NCI-H748 treated with DMSO at 0.1 percent for 48 hours (cell line): ENCODE measurements at places on chromosomes 7 and 10.

DNA sequence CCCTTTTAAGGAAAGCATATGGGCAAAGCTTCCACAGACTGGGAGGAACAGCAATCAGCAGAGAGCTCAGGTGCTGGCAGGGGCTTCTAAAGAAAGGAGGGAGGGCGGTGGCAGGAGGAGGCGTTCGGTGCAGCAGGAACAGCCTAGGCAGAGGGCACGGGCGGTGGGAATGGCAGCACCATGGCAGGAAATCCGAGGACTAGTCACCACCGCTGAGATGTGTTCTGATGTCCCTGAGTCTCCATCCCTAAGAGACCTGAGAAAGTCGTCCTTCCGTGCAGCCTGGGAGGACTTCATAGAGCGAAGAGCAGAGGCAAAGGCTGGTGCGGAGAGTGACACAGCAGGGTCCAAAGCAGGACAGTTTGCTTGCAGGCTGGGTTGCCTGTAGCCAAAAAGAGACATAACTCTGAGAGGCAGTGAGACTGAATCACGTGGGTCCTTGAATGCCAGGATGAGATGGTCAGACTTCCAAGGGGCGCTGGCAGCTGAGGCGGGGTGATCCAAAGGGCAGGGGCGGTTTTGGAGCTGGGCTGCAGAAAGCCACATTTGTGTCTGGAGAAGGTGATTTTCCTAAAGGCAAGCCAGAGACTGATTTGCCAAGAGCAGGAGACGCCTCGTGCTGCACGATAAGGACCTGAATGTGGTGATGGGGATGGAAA is 35.8 kb upstream of the GRID1 start:
- DNase-seq, result no peak

- no peak for DNase-seq
Observed at GRCh38 chr7:112500619-112501018, 19.8 kb downstream of the LSMEM1 start.

DNA sequence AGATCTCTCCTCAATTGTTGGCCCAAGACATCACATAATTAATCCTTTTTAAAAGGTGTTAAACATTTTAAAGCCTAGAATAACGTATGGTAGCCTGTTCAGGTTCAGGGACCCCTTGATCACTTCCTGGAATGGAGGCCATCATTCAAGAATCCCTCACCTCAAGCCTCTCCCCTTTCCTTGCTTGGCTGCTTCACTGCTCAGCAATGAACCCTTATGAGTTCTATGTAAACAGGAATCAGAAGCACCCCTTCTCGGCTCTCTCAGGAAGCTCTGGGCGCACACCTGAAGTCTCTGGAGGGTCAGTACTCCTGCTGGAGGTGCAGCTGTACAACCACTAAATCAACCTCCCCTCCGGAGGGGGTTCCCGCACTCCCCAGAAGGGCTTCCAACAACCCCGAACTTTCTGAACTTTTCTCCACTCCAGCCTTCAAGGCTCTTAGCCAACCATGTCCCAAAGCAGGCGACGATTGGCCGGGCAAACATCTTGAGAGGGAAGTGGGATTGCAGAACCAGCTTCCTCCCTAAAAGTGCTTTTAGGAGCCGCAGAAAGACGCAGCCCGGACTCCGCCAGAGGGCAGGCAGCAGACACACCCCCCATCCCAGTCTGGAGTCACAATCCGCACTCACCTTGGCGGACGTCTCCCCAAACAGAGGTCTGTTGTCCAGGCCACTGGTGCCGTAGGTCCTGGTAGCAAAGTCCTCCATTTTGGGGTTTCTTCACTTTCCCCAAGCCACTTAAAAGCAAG is 562 bp downstream of the TMEM243 start:
- DNase-seq, result no peak

DNA sequence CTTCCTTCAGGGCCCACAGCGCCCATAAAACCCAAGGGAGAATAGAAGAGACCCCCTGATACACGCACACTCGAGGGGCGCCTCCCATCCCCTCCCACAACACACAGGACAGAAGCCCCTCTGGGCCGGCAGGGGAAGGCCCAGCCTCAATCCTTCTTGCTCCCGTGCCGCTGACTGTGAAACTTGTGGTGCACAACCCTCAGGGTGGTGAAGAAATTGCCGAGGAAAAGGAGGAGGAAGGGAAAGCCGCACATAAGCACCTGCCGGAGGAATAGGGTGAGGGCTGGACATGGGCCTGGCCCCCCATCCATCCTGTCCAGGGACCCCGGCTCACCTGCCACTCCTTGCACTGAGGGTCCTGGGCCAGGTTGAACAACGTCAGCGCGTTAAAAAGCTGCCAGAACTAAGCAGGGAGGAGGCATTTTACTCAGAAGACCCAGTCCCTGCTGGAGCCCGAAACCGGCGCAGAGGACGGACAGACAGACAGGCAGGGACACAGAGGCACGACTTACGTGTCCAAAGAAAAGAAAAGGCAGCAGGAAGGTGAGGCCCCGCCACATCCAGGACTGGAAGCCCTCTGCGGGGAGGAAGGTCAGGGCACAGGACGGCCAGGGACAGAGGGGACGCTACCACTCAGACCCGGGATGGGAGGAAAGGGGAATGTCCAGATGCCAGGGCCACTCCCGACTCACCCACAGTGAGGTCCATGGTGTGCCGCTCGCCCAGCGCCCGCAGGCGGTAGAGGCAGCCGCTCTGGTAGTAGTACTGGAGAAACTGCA is 7.2 kb downstream of the TMEM120A start:
- DNase-seq, result no peak

DNA sequence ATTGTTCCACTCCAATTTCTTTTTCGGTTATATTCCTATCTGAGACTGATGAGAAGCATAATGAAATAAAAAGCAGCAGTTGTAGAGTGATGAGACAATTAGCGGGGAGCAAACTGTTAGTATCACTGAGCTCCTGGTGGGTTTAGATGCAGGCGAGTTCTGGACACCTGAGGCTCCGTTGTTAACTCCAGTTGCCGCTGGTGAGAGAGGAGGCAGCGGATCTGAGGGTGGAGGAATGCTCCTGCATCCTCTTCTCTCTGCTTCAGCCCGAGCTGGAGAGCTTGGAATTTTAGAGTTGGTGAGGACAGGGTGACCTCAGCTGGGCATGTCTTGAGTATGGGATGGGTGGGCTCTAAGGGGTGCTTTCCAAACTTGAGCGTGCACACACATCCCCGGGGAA is 31.4 kb downstream of the LRMDA start:
- DNase-seq, result no peak

GRCh38 chr10:44993226-44993921 is 7.3 kb upstream of the ZNF22 start:
- DNase-seq, result no peak

- no peak for DNase-seq
Observed at GRCh38 chr7:26370011-26370410, 78.3 kb downstream of the SNX10 start.

GRCh38 chr10:43236176-43236850 is 30.6 kb downstream of the RASGEF1A start:
- DNase-seq, result no peak

DNA sequence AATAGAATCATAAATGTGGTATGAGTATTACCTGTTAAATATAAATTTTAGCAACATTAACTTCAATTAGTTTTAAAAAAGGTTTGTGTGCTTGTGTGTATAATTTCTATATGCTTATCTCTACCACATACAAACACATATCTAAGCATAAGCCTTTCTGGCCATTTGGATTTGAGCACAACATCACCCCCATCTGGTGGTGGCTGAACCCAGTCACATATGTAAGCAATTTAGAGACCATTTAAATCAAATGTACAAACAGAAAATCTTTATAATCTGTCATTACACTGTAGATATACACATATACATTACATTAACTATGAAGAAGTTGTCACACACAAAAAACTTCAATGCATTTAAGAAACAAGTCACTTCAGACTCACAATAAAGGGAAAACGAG is 31.7 kb downstream of the GPR22 start:
- DNase-seq, result no peak

- no peak for DNase-seq
Observed at GRCh38 chr7:143497008-143497795, 19.5 kb downstream of the TAS2R41 start.

DNA sequence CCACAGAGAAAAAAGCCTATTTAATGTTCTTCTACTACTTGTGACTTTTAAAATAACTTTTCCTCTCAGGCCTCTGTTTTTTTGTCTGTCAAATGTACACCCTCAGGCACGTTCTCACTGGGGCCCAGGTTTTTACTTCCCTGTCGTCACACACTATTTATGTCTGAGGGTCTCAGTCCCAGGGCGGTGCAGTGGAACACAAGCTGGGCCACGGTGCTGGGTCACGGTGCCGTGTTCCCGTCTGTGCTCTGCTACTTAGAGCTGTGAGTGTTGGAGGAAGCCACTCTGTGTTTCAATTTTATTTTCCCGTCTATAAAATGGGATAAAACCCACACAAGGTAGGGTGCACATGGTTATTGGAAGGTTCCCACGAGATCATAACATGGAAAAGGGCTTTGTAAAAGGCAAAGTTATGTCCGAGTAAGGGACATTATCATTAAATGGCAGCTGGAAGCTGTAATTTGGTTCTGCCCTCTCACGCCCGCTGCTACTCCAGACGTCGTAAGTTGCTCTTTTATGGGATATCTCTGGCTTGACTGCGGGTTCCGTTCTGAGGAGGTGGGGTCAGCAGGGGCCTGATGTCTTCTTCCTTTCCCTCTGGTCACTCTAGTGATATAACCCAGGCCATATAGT is 25.2 kb downstream of the ZNF775 start:
- DNase-seq, result no peak

- no peak for DNase-seq
Observed at GRCh38 chr7:138228769-138229168, 152.5 kb downstream of the AKR1D1 start.

DNA sequence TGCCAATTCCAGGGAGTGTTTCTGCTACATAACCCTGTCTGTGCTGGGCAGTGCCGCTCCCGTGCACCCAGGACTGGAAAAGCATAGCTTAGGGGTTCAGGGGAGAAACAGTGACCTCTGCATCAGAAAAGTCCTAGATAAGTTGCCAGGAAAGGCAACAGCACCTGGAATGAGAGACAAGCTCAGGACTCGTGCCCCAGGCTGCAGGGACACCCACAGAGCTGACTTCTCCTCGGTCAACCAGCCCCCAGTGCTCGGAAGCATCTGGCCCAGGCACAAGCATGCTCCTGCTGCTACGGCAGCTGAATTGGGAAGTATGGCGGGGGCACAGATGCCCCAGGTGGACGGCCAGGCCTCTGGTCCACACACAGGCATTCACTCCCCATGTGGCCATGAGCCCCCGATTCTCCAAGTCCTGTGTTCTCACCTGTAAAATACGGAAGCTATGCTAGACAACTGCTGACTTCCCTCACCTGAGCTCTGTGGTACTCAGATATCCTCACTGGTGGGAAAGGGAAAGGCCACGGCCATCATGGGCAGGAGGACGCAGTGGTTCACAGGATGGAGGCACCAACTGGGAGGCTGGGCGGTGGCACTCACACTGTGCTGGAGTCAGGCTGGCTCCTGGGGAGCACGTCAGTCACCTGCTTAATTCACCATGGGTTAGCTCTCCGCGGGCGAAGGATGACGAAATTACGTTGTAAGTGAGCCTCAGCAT is 220.5 kb downstream of the PTPRN2 start:
- DNase-seq, result no peak

DNA sequence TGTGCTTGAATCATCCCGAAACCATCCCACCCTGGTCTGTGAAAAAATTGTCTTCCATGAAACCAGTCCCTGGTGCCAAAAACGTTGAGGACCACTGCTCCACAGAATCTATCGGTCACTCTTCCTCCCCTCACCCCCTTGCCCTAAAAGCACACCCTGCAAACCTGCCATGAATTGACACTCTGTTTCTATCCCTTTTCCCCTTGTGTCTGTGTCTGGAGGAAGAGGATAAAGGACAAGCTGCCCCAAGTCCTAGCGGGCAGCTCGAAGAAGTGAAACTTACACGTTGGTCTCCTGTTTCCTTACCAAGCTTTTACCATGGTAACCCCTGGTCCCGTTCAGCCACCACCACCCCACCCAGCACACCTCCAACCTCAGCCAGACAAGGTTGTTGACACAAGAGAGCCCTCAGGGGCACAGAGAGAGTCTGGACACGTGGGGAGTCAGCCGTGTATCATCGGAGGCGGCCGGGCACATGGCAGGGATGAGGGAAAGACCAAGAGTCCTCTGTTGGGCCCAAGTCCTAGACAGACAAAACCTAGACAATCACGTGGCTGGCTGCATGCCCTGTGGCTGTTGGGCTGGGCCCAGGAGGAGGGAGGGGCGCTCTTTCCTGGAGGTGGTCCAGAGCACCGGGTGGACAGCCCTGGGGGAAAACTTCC is 784 bp upstream of the SERPINE1 start:
- no peak for DNase-seq

GRCh38 chr7:1120791-1121190 is 32.9 kb downstream of the GPER1 start:
- no peak for DNase-seq

- no peak for DNase-seq
Observed at GRCh38 chr7:122261016-122261415, 43.5 kb downstream of the FEZF1 start.

DNA sequence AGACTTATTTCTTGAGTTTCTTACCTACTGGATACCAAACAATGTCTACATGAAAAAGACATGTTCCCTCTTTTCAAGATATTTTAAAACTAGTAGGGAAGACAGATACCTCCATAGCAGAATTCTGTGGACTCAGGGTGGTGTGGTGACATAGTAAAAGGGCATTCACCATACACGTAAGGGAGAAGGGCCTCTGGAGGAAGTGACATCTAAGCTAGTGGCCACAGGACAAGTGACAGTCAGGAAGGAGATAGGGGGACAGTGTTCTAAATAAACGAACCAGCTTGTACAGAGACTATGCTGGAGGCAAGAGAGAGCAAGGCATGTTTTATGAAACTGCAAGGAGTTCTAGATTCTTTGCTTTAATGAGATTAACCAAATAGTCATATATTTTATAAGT is 321.7 kb upstream of the LRGUK start:
- DNase-seq, result no peak

DNA sequence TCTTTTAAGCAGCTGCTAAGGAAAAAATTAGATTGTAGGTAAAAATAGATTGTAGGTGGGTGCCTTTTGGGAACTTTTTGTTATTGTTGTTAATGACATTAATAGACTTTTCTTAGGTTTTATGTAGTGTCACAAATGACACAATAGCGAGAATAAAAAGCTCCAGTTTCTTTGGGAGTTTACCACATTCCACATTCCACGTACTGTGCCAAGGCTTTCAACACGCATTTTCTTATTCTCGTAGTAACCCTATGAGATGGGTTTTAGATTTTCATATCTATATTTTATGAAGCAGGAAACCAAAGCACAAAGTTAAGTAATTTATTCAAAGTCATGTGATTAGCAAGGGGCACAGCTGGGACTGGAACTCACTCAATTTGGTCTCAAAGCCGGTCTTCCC is 103.8 kb downstream of the XRCC2 start:
- DNase-seq, result no peak

DNA sequence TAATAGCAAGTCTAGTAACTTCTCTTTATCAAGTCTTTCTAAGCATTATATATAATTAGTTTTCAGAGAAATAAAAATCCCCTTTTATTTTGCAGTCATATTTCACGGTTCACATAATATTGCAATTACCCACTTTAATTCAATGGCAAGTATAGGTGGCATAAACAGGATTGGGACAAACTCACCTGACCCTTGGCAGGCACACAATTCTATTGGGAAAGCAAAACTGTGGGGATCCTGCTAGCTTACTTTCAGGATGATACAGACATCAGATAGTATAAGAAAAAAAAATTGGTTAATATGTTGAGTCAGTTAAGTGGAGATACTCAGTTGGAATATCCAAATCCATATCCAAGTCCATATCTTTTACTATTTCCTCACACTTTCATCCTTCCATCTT is 294.8 kb downstream of the SNX13 start:
- DNase-seq, result no peak
